Smooth muscle cell of the umbilical artery (primary cell): ENCODE measurements at places on chromosomes 13 and 19. TPM values are rescaled to one million over a fixed set of nuclear protein-coding genes. Genes with fewer than 3 reads are reported as not detected.

Gene MIR17HG
- 6.4 and 7.1 TPM in 2 replicates for total RNA-seq

Gene KLF1
- total RNA-seq: not detected in 2 replicates

Gene FFAR3
- total RNA-seq: not detected in 2 replicates

Gene GNG7
- 0.09 and 0.30 TPM in 2 replicates for total RNA-seq

Gene KIRREL2
- total RNA-seq: 0.05 TPM in 1 of 2 replicates, not detected in the other

Gene SH2D3A
- not detected in 2 replicates for total RNA-seq

Gene NUP58
- 64.7 and 105 TPM in 2 replicates for total RNA-seq

Gene SYCN
- total RNA-seq: not detected in 2 replicates

Gene ZNF665
- 3.3 and 5.4 TPM in 2 replicates for total RNA-seq

Gene ATP4B
- total RNA-seq: not detected in 2 replicates

Gene ZNF345
- 1.2 and 1.5 TPM in 2 replicates for total RNA-seq

Gene ZGLP1
- 0.59 and 1.1 TPM in 2 replicates for total RNA-seq

Gene LRRC8E
- 5.9 TPM in 2 replicates for total RNA-seq

Gene PLK5
- total RNA-seq: 0.14 TPM in 1 of 2 replicates, not detected in the other

Gene CGB5
- total RNA-seq: not detected in 2 replicates

Gene CAPN12
- total RNA-seq: 0.30 and 0.46 TPM in 2 replicates

Gene RINL
- 1.2 and 3.9 TPM in 2 replicates for total RNA-seq

Gene CYP4F3
- total RNA-seq: not detected in 2 replicates

Gene SLC10A2
- total RNA-seq: not detected in 2 replicates

Gene PDX1
- total RNA-seq: not detected in 2 replicates

Gene GSX1
- not detected in 2 replicates for total RNA-seq
